ENCODE measurements at places on chromosomes 7 and 10.
A peak's percentile ranks its signal among the peaks of the same experiment; 100 is the strongest.

- DNase-seq: no peak
Observed at GRCh38 chr7:128056901-128057300, 25.7 kb upstream of the LRRC4 start.

- no peak for DNase-seq
Observed at GRCh38 chr7:149459201-149459539, 1.7 kb downstream of the ZNF777 start.

GRCh38 chr7:124773339-124773738, 7.7 kb upstream of the GPR37 start:
- no peak for DNase-seq

DNA sequence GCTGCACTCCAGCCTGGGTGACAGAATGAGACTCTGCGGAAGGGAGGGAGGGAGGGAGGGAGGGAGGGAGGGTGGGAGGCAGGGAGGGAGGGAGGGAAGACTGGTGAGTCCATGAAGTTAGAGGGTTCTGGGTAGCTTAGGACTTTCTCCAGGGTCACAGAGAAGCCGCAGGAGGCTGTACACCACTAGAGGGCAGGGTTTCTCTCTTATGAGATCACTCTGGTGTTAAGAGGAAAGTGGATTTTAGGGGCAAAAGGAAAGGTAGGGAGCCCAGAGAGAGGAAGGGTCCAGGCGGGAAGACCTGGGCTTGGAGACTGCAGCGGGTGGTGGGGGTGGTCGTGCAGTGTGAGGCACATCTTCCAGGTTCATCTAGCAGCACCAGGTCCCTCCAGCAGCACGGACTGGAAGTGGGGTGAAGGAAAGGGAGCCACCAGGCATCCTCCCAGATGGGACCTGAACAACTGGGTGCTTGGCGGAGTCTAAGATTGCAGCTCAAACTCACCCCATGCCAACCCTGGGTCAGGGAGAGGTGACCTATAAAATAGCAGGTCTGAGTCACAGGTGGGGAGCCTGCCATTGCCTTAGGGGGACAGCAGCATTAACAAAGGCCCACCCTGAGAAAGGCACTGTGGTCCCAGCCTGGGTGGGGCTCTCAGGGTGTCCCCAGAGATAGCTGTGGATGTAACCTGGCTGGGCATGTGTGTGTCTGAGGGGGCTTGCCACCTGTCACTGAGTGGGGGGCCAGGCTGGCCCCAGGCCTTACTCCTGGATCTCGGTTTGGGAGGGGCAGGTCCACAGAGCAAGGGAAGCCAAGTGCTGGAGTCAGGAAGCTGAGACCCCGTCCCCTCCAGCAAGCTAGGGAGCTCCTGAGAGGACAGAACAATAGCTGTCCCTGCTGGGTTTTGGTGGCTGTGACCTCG, 48.5 kb upstream of the SLC29A3 start:
- peak; percentile 23 for DNase-seq

GRCh38 chr10:44042075-44042770, 342.7 kb downstream of the CXCL12 start:
- DNase-seq: no peak

- no peak for DNase-seq
Observed at GRCh38 chr10:127720142-127720541, 16.8 kb upstream of the FOXI2 start.

Data from NCI-H2171 (cell line).